ENCODE measurements at places on chromosomes 1 and 21.

DNA sequence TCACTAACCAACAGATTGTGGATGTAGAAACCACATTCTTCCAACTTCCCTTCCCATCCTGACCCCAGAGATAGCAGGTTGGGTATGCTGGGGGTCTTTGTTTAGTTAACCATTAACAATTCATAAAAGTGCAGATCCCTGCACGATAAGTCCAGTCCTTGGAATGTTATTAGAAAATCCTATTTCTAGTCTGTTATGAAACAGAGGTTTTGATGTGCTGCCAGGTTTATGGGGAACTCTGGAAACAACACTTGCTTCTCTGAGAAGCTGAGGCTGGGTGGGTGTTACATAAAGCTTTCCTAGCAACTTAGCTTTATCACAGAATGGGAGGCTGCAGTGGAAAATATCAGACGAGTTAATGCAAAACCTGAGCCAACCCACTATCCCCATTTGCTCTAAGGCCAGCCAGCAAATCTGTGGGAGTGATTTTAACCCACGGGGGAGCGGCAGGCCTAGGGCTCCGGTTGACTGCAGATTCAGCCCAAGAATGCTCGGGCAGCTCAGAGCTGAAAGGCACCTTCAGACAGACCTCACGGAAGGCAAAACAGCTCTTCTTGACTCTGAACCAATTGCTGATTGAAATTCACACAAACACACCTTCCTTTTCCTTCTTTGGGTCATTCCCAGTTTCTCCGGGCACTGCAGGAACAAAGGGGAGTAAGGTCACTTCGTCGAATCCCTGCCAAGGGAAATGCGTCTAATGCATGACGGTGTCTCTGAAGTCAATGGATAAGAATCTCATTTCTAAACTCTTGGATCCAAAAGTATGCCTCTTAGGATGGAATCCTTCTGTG is 111.7 kb upstream of the IRF2BP2 start:
- no peak for DNase-seq

DNA sequence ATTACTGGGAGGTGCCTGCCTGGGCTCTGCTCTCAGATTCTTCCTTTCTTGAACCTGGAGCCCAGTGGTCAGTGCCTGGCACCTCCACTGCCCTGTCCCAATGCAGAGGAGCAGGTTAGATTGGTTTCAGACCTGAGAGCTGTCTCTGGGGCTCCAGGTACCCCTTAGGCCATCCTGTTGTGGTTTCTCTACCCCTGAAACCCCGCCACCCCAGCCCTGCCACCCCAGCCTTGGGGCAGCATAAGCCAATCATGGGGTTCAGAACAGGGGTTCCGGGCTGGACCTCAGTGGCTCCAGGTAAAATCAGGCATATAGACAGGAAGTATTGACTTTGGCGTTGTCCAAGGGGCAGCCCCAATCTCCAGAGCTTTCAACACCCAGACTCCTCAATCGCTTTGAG is 3.2 kb upstream of the SLC6A9 start:
- no peak for DNase-seq

GRCh38 chr1:171988243-171988885 is 147.1 kb downstream of the DNM3 start:
- DNase-seq = no peak

- DNase-seq = no peak
Observed at GRCh38 chr1:46183079-46183847, 7.0 kb upstream of the P3R3URF start.

- no peak for DNase-seq
Observed at GRCh38 chr1:187942986-187943385, 1114.2 kb downstream of the PLA2G4A start.

- no peak for DNase-seq
Observed at GRCh38 chr1:59641836-59642235, 172.9 kb upstream of the HOOK1 start.

DNA sequence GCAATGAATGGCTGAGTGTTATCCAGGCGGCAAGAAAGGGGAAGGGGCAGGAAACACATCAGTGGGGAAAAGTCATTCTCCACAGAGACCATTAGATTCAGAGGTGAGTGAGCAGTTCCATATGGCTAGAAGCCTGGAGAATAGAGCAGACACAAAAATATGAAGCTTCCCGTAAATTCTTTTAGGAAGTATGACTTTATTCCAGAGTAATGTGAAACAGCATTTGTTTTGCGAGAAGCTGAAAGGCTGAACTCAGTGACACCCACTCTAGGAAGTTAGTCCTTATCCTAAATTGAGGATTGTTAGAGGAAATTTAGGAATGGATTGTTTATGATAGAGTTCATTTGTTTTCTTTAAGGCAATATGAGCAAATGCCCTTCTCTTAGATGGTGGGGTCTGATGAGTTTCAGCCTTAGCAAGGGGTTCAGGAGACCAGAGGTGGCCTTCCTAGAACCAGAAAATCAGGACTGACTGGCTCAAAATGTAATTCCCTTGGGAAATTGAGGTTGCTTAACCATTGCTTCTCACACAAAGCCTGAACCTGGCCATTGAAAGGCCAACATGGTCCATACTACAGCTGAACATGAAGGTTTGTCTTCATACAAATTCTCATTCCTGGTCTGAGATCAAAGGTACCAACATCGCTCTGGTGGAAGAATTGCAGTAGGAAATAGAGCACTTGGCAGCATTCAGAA is 167.5 kb downstream of the TPR start:
- DNase-seq = no peak

DNA sequence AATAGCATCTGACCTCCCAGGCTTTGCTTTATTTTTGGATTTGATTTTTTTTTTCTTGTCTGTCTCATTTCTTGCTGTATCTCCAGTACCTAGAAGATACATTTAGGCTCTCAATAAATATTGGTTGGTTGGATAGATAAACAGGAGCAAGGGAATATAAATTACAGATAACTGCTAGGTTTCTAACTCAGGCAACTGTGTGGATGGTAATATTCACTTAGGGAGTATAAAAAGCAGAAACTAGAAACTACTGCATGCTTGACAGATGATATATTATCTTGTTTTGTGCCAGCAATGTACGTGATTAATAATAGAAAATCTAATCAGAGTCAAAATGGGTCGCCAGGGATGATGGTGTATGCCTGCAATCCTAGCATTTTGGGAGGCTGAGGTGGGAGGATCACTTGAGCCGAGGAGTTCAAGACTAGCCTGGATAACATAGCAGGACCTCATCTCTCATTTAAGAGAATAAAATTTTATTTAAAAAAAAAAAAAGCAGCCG is 31.0 kb upstream of the TARS2 start:
- no peak for DNase-seq

GRCh38 chr1:206714331-206715058 is 29.8 kb downstream of the MAPKAPK2 start:
- no peak for DNase-seq
